ENCODE measurements at places on chromosomes 3 and 15.

DNA sequence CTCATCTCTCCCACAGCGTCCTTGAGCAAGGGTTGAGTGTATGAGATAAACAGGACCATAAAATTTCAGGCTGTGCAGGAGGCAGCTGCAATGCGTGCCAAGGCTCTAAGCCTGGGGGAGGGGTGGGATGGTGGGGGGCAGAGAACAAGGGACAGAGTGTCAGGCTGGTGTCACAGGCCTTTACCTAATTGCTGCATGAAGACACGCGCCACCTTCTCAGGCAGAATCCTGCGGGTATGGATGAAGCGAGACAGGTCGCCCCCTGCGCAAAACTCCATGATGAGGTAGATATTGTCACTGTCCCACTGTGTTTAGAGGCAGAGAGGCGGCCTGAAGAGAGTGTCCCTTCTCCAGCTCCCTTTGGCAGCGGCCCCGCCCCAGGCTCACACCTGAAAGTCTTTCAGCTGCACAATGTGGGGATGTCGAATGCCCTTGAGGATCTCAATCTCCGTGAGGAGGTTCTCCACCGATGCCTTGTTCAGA is 1.0 kb downstream of the ULK3 start:
- no peak for DNase-seq

DNA sequence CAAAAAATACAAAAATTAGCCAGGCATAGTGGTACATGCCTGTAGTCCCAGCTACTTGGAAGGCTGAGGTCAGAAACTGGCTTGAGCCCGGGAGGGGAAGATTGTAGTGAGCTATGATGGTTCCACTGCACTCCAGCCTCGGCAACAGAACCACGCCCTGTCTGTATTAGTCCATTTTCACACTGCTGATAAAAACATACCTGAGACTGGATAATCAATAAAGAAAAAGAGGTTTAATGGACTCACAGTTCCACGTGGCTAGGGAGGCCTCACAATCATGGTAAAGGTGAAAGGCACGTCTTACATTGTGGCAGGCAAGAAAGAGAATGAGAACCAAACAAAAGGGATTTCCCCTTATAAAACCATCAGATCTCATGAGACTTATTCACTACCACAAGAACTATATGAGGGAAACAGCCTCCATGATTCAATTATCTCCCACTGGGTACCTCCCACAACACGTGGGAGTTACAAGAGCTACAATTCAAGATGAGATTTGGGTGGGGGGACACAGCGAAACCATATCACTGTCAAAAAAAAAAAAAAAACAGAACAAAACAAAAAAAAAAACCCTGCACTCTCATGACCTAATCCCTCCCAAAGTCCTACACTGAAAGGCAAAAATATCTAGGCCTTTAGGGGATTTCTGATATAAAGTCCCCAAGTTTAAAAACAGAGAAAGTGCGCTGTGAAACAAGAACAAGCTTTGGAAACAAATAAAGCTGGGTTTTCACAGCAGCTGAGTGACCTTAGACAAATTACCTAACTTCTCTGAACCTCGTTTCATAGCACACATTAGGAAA is 224.7 kb downstream of the IGSF11 start:
- DNase-seq, result no peak

- no peak for DNase-seq
These were observed 108.4 kb downstream of the MEGF11 start for GRCh38 chr15:66144978-66145725.

DNA sequence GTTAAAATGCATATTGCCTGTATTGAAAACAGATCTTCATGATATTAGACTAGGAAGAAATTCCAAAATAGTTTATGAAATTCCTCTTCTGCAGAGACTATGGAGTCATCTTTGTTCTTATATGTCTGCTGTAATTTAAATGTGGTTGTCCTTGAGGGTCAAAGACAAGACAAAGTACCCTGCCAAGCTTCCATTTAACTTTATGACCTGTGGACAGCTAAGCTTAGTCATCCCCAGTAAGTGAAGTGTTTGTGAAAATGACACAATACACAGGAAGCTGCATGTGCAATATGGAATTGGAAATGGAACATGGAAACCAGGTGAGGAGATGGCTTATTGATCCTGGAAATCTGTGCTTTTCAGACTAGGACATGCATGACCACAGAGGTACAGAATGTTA is 68.5 kb upstream of the GBE1 start:
- DNase-seq, result no peak

DNA sequence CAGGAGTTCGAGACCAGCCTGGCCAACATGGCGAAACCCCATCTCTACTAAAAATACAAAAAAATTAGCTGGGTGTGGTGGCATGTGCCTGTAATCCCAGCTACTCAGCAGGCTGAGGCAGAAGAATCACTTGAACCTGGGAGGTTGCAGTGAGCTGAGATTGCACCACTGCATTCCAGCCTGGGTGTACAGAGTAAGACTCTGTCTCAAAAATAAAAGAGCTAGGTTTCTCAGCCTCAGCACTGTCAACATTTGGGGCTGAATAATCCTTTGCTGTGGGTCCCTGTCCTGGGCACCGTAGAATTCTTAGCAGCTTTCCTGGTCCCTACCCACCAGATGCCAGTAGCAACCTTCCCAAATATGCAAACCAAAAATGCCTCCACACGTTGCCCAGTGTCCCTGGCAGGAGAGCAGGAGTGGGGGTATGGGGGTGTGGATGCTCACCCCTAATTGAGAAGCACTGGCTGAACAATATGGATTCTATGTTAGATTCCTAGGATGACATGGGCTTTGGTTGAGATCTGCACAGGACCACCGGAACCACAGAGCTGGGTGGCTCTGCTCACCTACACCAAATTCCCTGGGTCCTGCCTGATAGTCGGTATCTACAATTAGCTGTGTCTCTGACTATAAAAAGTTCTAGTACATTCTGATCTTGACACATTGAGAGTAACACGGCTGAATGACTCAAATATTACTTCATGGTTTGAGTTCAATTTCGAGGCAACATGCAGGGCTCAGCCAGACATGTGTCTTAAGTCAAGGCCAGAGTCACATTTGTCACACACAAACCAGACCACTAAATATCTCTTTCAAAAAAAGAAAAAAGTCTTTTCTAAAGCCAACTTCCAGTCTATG is 577.0 kb upstream of the MDFIC2 start:
- no peak for DNase-seq

DNA sequence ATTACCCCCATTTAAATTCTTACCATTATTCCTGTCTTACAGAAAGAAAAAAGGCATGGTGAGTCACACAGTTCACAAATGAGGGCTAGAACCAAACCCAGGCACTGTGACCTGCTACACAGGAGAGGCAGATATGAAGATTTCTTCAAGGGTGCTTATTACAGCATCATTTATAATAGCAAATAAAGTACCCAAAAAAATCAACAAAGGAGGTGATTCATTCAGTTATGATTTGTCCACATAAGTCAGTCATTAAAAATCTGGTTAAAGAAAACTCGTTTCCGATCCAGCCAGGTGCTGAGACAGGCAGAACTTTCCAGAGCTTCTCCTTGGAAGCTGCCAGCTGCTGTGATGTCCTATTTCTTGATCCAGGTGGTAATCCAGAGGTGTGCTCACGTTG is 7.5 kb upstream of the LOXL1 start:
- DNase-seq, result no peak

DNA sequence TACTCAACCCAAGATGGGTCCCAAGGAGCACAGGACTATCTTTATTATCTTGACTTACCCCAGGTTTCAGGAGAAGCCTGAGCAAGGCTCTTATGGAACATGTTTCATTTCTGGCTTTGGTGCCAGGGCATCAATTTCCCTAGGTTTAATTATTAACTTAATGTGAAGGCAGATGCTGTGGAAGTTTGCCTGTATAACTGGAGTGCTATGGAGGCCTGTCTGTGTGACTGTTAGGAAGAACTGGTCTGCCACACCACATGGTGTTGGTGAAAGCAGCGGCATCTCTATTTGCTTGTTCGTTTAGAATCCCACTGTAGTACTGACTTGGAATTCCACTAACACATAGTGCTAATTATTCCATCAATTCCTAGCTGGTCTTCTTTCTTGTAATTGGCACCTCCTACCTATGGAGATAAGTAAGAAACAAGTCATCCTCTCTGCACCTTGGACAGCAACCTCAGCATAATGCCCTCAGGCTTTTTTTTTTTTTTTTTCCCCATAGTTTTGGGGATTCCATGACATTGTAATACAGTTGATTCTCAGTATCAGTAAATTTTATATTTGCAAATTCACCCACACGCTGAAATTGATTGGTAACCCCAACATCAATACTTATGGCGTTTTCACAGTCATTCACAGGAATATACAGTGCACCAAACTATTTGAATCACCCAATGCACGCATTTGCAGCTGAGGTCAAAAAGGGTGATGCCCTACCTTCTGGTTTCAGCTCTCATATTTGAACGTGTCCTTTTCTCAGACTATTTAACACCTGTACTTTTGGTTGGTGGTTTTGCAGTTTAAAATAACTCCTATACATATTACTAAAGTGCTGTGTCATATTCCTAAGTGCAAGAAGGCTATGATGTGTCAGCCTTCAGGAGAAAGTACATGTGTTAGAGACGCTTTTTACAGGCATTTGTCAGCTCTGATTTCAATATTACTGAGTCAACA is 772.8 kb upstream of the LMCD1 start:
- no peak for DNase-seq

DNA sequence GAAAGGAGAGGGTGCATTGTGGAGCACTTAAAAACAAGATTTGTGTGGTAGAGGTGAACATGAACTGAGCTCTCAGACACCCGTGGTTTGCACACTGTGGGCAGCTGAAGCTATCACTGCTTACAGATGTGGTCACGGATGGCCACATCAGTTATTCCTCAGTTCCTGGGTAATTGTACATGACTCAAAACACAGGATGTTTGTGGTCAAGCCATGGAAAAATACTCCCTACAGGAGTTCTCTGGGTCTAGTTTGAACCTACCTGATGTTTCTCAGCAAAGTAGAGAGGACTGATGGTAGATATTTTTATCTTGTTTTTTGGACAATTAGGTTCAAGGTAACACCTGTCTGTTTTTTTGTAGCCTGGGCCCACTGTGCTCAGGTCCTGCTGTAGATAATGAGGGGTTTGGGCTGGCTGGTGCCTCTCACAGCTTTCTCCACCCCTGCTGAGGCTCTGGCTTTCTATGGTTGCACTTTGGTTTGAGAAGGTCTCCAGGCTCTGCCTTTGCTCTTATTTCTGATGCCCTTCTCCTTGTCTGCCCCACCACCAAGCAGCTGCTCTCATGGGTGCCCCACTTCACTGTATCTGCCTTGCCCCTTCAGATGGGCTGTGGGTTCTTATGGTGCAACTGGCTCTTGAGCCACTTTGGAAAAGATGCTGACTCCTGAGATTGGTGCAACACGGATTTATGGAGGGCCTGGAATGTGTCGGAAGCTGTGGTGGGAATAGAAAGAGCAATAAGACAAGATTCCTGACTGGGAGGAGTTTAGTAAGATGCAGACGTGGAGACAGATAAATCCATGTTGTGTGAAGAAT is 40.1 kb downstream of the CDCP1 start:
- DNase-seq, result peak; percentile 69

DNA sequence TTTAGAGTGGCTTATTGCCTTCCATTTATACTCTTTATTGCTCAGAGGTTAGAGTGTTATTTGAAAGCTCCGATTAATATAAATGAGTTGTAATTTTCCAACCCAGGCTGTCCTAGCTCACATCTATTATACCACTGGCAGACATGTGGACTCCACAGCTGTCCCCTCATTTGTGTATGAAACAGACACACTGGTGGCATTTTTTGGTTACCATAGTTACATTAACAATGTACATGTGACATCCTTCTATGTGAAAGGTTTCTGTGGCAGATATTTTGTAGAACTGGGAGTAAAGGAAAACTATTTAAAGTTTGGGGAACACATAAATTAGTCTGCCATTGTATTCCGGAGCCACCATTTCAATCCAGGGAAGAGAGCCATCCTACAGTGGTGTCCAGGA is 5.3 kb downstream of the LRRN1 start:
- DNase-seq, result no peak

DNA sequence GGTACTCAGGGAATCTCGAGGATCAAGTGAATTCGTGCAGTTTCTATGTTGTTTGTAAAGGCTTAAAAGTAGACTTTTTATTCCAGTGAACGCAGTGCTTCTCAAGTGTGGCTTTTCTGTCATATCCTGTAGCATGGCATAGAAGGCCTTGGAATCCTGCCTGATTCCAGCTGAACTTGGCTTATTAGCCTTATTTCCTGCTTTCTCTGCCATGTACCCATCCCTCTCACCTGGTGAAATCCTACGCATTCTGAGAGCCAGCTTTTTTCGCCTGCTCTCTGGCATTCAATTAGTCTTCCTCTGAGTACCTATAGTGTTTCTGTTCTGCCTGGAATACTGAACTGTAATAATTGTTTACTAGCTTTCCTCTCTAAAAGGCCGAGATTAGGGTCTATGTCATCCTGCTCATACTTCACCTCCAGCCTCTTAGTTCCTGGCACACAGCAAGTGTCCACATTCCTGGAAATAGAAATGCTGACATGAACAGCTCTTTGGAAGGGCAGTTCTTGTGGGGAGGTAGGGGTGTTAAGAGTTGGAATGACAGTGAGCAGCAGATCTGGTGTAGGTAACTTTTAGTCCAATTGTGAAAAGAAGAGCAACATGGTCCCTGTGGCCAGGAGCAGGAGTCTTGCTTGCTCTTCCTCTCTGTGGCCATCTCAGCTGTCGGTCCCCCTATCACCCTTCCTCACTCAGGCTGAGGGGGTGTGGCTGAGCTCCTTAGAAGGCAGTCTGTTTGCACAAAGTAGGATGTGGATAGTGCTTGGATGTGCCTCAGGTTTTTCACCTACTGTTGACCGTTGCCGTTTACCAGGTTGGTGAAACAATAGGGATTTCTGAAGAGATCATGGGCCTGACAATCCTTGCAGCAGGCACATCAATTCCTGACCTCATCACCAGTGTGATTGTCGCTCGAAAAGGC is 30.4 kb downstream of the SLC24A1 start:
- DNase-seq, result no peak

DNA sequence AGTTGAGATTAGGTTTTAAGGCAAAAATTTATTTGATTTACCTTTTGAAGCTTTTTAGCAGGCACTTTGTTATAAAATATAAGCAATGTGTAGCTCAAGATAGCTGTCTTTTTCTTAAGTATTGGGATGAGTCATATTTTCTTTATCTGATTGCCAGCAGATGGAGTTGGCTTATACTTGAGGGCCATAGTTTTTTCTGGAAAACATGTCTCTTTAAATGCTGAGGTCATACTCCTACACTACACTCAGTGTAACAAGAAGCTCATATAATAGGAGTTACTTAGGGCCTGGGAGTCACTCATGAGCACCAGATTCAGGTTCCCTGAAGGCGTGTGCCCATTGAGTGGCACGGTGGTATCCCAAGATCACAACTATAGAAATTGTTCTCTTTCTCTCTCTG is 579.8 kb downstream of the EDEM1 start:
- no peak for DNase-seq

GRCh38 chr3:31924610-31925270 is 56.3 kb downstream of the OSBPL10 start:
- DNase-seq, result no peak
